ENCODE measurements at places on chromosomes 7 and 10.

DNA sequence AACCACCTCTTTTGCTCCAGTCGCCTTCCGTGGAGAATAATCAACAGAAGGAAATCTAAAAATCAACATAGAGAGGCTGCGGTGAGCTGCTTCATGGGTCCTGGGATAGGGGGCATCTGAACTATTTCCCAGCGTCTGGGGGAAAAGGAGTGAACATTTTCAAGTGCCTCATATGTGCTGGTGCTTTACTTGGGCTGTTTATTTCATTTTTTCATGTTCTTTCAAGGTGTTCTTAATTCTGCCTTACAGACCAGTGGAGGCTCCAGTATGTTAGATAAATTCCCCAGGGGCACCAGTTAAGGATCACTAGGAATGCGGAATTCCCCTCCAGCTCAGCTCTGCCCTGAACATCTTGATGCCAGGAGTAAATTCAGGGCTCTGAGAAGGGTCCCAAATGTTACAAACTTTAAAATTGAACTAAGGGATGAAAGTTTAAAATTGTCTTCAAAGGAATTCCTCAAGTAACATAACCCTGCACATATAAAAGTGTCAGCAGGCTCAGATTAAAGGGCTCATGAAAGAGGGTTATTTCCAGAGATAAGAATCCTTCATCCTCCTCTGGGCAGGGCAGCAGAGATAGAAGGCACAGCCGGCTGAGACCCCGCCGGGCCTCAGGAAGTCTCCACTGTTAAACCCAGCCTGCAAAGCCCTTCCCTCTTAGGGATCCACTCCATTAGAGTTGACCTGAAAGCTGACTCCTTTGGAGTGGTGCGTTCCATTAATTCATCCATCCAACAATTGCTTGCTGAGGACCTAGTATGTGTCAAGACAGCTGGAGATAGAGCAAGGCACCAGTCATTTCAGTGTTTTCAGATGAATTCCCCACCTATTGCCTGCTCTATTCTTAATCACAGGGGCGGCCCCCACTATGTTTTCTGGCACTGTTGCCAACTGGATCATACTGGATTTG is 345.8 kb downstream of the KCNMA1 start:
- no peak for DNase-seq

GRCh38 chr10:128180843-128181242 is 54.6 kb upstream of the MKI67 start:
- peak; percentile 9 for DNase-seq

DNA sequence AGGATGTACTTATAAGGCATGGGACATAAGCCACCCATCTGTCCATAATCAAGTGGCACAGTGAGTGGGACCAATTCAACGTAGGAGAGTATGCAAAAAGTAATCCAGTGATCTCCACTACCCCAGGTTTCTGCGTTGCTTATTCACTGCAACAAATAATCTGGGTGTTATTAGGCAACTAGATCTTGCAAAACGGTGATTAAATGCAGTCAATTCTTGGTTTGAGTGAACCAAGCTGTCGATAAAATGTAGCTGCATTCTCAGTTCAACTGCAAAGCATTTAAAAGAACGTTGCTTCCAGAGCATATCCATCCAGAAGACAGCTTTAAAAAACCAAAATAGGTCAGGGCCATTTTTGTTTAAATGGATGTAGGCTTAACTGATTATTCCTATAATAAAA is 5.0 kb downstream of the LSMEM1 start:
- DNase-seq, result no peak

GRCh38 chr7:127177156-127177555 is 75.6 kb downstream of the GRM8 start:
- no peak for DNase-seq

DNA sequence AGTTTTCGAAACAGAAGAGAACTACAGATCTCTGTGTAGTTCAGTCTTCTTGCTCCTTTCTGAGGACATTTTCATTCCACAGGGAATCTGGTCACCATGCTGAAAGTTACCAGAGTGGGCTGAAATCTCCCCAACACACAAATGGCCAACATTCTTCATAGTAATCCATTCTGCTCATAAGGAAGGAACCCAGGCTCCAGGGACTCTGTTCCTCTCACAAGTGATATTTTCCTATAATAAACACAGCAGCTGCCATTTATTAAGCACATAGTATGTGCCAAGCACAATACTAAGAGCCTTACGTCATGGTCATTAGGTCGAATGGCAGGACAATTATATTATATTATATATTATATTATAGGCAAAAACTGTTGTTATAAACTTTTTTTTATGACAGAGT is 109.8 kb downstream of the RAB11FIP2 start:
- no peak for DNase-seq

- DNase-seq, result no peak
Observed at GRCh38 chr10:119642556-119643111, 8.5 kb upstream of the BAG3 start.

GRCh38 chr7:108525327-108525984 is 479 bp downstream of the PNPLA8 start:
- no peak for DNase-seq

DNA sequence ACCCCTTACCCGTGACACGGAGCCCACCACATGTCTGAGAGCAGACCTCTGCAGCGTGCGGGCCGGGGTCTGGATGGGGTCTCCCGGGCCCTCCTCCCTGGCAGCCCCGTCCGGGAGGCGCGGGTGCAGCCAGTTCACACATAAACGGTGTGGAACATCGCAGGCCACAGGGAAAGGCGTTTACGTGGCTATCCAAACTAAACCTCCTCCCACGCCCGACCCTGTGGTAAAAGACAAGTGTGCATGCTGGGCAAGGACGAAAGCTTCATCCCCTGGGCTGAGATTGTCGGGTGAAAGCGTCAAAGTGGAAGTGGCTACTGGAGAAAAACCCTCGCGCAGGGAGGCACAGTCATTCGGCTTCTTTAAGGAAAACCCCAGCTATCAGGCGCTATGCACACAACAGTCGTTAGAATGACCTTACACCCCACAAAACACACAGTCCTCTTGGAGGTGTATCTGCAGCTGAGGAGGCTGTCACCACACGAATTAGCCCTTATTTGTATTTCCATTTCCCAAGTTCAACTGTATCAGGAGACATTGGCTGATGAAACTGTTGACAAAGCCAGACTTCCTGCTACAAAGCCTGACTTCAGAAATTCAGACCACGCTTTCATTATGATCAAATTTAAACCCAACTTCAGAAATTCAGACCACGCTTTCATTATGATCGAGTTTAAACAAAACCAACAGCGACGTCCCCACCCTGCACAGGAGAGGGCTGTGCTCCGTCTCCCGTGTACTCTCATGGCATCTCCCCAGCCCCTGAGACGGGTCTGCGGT is 15.3 kb downstream of the GPER1 start:
- DNase-seq, result peak; percentile 32

DNA sequence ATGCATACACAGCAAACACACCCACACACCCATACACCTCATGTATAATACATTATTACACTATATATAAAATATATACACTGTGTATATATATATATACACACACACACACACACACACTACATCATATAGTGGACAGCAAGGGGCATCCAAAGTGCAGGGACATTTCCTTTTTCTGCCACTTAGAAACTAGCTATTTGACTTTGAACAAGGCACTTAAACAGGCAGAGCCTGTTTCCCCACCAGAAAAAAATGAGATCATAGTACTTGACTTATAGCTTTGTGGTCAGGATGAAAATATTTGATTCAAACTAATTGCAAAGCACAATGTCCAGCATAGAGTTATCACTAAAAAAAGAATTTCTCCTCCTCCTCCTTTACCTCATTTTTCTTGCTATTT is 254.3 kb upstream of the NPVF start:
- DNase-seq, result no peak

GRCh38 chr10:124541076-124541903 is 79.7 kb downstream of the LHPP start:
- no peak for DNase-seq

DNA sequence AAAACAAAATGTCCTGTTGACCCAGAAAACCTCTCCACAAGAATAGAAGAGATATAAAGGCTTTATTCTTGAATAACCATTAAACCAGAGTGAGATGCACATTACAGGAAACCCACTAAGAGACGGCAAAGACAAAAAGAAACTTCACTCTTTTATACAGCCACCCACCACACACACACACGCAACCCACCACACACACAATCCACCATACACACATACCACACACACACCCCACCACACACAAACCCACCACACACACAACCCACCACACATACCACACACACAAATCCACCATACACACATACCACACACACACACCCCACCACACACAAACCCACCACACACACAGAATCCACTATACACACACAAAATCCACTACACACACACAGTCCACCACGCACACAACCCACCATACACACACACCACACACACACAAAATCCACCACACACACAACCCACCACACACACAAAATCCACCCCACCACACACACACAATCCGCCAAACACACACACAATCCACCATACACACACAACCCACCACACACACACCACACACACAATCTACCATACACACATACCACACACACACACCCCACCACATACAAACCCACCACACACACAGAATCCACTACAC is 9.5 kb upstream of the REPIN1 start:
- no peak for DNase-seq

- DNase-seq, result no peak
Observed at GRCh38 chr7:31603046-31603445, 84.0 kb upstream of the PPP1R17 start.

GRCh38 chr7:151752816-151753595 is 123.9 kb downstream of the PRKAG2 start:
- no peak for DNase-seq

DNA sequence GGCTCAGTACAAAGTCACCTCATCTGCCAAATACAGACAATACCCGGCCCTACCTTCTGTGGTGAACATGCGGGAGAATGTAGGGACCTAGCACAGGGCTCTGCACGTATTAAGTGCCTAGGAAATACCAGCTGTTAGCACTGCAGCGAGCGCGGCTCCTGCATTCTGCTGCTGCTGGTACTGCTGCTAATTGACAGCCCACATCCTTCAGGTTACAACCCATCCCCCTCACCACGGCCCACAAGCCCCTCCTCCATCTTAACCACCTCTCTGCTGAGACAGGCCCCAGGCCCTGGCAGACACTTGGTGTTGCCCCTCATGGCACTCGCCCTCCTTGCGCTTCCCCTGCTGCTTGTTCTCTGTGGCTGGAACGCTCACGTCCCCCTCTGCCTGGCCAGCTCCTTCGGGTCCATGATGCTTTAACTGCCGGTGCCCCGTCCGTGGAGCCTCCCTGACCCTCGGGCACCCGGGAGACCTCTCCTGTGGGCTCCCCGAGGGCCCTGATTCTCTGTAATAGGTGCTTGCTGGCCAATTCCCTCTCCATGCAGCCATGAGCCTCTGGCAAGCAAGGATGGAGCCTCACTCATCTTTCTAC is 53.3 kb upstream of the LOXL4 start:
- no peak for DNase-seq

- no peak for DNase-seq
Observed at GRCh38 chr7:46163246-46163645, 242.2 kb upstream of the IGFBP3 start.

DNA sequence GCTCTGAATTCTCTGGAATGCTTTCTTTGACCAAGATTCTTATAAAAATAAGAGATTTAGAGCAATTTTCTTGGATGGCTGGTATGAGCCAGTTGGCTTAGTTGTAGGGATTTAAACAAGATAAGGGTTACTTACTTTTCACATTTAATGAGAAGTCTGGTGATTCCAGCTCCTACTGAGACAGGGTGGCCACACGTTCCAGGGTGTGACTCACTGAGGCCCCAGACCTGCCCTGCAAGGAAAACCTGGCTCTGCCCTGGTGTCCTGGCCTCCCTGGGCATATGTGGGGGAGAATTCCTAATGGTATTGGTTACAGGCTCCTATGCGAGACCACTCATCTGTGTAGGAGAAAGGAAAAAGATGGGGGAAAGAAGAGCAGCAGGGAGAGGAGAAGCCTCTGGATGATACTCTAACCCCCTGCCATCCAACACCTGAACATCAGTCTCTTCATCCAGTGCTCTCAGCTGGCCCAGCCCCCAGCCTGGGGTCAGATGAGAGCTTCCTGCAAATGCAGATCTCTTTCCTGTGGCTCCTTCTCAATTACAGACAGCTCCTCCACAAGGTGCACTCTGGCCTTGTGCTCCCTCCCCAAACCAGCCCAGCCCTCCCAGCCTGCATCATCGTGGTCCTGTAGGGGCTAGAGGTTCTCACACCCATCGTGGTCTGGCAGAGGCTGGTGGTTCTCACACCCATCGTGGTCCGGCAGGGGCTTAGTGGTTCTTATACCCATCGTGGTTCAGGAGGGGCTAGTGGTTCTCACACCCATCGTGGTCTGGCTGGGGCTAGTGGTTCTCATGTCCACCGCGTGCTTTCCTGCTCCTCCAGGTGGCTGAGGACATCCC is 139.9 kb downstream of the EGFR start:
- DNase-seq, result no peak

DNA sequence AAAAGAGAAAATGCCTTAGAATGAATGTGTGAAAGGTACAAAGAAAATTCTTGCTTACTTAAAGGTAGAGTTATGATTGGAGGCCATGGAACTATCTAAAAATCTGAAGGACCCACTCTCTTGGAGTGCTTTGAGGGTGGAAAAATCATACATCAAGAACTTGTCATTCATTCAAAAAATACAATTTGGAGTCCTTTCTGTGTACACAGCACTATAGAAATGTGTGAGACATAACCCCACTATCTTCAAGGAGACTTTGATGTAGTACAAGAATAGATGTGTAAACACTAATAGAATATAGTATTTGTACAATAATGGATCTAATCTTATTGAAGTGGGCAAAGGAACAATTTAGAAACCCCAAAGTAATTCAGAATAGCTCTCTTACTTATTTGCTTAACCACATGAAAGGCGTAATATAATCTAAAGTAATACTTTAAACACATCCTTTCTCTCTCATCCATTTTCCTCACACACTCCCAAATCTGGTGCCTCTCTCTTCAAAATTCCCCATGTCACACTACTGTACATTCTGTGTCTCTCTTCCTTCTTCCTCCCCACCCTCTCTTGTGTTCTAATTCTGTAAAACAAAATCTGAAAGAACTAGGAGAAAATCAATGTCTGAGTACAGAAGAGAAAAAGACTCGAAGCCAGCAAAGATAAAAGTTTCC is 166.7 kb downstream of the DNAJB9 start:
- DNase-seq, result no peak

DNA sequence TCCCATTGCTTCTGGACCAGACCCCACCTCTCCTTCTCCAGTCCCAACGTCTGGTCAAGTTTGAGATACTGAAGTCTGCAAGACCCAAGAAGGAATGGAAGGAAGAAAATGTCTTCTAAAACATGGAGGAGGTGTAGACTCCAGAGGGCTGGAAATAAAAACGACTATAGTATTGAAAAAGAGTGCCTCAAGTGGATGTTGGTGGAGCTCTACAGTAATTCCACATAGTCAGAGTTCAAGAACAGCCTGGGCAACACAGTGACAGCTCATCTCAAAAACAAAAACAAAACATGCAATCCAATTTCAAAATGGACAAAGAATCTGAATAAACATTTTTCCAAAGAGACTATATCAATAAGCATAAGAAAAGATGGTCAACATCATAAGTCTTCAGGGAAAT is 2.3 kb upstream of the PCGF6 start:
- DNase-seq, result no peak

GRCh38 chr7:132290021-132290420 is 286.2 kb downstream of the PLXNA4 start:
- DNase-seq, result no peak

- no peak for DNase-seq
Observed at GRCh38 chr7:117114272-117114671, 161.0 kb downstream of the ST7 start.

- no peak for DNase-seq
Observed at GRCh38 chr7:148954766-148955165, 70.7 kb upstream of the EZH2 start.

Measured in stimulated activated CD8-positive, alpha-beta memory T cell treated with anti-CD3 and anti-CD28 coated beads, Interleukin-15, amount 100 ng/mL, for 48 hours (primary cell).